Fibroblast of upper back skin (primary cell): ENCODE measurements at places on chromosomes 6 and 20.
A peak's percentile ranks its signal among the peaks of the same experiment; 100 is the strongest.

- DNase-seq: no peak
Observed at GRCh38 chr20:16124911-16125776, 448.1 kb downstream of the KIF16B start.

- DNase-seq: no peak
Observed at GRCh38 chr6:109002051-109002697, 92.5 kb downstream of the SESN1 start.

DNA sequence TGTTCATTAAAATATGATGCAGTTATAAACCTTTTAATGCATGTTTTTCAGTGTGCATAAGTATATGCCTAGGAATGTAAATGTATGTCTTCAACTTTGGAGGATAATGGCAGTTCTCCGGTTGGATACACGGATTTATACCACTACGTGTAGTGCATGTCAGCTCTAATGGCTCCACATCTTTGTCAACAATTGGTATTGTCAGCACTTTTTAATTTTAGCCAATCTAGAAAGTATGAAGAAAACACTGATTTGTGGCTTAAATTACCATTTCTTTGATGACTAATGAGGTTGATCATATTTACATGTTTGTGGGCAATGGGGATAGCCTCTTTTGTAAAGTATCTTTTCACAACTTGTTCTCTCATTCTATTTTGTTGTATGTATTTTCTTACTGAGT is 10.9 kb upstream of the RAB32 start:
- no peak for DNase-seq

DNA sequence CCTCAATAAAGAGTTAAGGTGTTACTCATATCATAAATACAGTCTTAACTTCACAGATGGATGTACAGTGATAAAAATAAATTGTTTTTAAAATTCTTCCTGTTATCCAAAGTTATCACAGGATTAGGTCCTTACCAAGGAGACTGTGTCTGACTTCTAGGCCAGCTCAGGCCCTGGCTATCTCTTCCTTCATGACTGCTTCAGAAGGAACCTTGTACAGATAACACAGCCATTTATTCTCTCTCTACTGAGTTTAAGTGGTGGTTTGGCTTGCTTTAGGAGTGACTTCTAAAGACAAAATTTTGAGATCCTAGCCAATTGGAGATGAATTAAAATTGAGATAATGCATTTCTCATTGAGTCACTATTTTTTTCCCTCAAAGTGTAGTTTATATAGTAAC is 40.8 kb upstream of the RNF182 start:
- DNase-seq: no peak

GRCh38 chr6:25608558-25609174 is 43.3 kb upstream of the SCGN start:
- DNase-seq: no peak

GRCh38 chr6:47348316-47348863 is 38.7 kb upstream of the TNFRSF21 start:
- DNase-seq: no peak

DNA sequence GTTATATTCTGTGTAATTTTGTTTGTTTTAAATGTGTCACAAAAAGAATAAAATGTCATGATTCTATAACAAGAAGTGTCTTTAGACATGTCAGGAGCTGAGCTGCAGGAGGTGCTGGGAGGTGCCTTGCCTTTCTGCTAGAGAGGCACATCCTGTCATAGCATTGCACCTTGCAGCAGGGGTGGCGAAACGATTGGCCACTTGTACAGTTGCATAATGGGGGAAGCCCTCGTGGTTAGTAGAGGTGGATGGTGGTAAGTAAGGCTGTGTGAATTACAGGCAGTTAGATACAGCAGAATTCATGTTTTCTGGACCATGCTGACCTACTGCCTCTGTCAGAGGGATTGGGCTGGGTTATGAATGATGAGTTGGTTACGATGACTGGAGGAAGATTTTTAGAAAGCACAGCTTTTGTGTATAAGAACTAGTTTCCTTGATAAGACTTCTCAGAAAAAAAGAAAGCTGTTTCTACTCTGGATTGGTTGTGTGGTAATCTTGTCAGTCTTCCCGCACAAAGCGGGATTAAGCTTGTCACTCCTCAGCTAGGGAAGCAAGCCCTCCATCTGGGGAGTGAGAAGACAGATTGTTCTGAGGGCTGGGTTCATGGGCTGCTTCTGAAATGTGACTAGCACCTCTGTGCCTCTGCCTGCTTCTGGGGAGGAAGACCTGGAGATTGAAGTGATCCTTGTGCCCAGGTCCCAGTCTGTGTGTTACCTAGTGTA is 74.9 kb downstream of the FOXO3 start:
- no peak for DNase-seq

GRCh38 chr6:122651604-122652003 is 41.4 kb downstream of the PKIB start:
- DNase-seq: peak; percentile 50

DNA sequence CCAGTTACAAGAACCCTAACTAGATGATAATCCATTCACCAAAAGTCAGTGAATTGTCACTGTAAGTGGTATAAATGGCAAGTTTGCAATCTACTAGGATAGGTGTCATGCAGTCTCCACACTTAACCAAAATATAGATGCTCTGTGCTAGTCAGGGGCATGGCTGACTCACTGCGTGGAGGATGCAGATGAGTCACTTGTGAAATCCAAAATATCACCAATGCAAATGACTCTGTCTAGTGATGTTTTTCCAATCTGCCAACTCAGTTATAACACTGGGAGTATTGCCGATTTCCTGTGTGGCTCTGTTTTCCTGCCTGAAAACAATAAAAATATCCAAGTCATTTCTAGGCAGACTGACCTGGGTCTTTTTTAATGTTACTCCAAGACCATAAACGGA is 47.8 kb upstream of the NRSN1 start:
- DNase-seq: peak; percentile 1

DNA sequence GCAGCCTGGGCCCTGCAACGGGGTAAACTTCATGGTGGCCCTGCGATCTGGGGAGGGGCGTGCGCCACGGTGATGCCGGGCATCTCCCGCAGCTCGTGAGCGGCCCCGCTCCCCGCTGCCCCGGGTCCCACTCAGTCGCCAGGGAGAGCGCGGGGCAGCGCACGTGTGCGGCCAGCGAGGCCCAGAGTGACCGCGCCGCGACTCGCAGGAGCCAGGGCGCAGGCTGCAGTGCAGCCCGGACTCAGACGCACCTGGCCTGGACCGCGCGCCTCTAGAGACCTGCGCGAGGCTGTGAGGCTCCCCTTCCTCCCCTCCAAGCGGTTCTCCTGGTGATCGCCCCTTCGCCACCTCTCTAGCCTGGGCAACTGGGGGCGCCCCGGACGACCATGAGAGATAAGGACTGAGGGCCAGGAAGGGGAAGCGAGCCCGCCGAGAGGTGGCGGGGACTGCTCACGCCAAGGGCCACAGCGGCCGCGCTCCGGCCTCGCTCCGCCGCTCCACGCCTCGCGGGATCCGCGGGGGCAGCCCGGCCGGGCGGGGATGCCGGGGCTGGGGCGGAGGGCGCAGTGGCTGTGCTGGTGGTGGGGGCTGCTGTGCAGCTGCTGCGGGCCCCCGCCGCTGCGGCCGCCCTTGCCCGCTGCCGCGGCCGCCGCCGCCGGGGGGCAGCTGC is 652 bp downstream of the BMP6 start:
- no peak for DNase-seq

- DNase-seq: no peak
Observed at GRCh38 chr6:36755435-36756348, 58.1 kb downstream of the RAB44 start.

- DNase-seq: no peak
Observed at GRCh38 chr20:50278684-50279531, 88.3 kb downstream of the CEBPB start.

DNA sequence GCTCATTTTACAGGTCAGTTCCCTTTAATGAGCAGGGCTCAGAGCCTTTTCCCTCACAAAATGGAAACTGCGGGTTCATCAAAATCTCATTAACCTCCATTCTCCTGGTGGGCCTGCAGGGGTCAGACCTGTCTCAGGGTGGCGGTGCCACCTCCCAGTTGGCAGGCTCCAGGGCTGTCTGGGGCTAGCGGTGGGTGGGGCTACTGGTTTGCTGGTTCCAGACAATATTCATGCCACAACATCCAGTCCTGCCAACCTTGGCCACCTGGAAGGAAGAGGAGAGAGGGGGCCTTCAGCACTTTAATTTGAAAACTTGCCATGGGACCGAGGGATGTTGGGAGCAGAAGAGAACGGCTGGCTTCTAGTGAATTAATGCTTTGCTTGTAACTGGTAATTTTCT is 41.9 kb upstream of the CTNNBL1 start:
- peak; percentile 12 for DNase-seq

GRCh38 chr6:71463061-71463460 is 174.4 kb downstream of the OGFRL1 start:
- no peak for DNase-seq
